ENCODE measurements at places on chromosomes 16 and 17.

- no peak for DNase-seq
Observed at GRCh38 chr16:26665166-26665939, 401.4 kb upstream of the C16orf82 start.

DNA sequence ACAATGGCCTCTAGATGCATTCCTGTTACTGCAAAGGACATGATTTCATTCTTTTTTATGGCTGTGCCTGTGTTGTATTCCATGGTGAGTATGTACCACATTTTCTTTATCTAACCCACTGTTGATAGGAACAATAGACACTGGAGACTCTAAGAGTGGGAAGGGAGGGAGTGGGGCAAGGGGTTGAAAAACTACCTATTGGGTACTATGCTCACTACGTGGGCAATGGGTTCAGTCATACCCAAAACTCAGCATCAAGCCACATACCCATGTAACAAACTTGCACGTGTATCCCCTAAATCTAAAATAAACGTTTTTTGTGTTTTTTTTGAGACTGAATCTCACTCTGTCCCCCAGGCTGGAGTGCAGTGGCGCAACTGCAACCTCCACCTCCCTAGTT lies 47.1 kb upstream of the SCNN1B start:
- DNase-seq: no peak

- no peak for DNase-seq
Observed at GRCh38 chr17:81181811-81182185, 15.8 kb upstream of the AATK start.

DNA sequence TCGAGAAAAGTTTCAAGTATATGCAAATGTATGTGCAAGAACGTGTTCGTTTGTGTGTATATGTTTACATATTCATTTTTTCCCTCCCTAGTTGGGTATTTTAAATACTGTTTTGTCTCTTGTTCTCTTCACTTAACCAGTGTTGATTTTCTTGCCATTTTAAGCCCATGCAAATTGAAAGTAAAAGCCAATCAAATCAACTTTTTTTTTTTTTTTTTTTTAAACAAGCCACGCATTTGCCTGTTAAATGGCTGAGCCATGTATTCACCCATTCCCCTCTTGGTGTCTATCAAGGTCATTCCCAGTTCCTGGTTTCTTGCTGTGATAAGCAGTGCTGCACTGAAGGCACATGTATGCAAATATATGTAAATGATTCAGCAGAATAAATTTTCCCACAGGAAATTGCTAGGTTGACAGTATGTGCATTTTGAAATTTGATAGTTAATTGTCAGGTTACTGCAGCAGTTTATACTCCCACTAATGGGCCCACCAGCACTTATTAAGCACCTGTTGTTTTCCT lies 12.2 kb downstream of the ABCC1 start:
- DNase-seq: peak; percentile 20

- peak; percentile 16 for DNase-seq
Observed at GRCh38 chr17:42456223-42457106, 2.2 kb upstream of the ATP6V0A1 start.

- no peak for DNase-seq
Observed at GRCh38 chr16:67356396-67356795, 29.8 kb downstream of the LRRC36 start.

DNA sequence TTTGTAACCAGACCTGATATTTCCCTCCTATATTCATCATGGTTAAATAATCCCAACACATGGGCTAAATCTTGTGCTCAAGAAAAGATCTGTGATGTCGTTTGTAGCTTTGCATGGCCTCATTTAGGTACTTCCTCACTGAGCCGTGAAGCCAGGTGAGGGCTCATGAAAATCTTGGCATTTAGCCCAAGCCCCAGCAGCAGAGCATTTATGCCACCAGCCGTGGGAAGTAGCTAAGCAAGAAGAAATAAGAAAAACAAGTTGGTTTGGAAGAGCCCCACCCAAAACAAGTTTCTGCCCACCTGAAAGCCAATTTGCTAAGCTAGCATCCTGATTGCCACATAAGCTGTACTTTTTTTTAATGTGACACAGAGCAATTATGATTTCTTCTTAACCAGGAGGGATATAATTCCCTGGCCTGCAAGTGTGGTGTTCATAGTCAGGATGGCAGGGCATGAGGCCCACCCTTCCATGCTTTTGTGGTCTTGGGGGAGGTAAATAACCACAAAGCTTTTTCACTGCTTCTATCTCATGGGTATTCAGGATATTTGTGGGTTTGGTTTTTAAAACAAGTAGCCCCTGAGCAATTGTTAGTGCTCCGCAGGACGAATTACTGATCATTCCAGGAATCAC lies 10.5 kb downstream of the TMIGD1 start:
- DNase-seq: peak; percentile 49

DNA sequence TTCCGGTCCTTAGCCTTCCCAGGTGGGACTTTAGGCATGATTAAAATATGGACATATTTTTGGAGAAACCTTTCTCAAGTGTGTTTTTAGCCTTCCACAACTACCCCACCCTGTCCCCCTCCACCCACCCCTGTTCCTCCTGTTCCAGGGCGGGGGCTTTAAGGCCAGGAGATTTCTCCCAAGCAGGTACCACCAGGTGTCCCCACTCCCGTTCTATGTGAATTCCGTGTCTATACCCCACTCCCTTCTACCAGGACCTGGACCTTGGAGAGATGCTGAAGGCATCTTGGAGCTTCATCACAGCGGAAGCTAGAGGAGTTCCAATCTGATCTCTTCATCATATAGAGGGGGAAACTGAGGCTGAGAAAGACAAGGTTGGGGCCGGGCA lies 9.7 kb downstream of the CA4 start:
- DNase-seq: no peak

GRCh38 chr17:14762736-14763479 lies 462.0 kb downstream of the HS3ST3B1 start:
- DNase-seq: no peak

GRCh38 chr16:78286065-78286464 lies 186.6 kb downstream of the WWOX start:
- no peak for DNase-seq

DNA sequence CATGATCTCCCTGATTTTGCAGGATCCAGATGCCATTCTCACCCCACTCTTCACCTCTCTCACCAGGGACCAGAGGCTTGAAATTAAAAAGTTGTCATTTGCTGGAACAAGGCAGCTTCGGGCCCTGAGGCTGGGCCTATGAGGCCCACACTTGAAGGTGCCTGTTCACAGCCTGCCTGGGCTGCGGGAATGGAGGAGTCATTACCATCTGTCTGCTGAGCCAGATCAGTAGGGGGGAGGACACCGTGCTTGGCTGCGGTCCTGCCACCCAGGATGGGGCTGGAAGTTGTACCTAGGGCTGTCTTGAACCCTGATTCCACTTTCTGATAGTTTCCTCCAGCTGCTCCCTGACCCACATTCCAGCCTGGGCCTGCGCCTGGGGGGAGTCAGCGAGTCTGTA lies 208.3 kb upstream of the N4BP1 start:
- DNase-seq: no peak

GRCh38 chr16:1960665-1961630 lies 1.6 kb downstream of the NDUFB10 start:
- peak; percentile 40 for DNase-seq

DNA sequence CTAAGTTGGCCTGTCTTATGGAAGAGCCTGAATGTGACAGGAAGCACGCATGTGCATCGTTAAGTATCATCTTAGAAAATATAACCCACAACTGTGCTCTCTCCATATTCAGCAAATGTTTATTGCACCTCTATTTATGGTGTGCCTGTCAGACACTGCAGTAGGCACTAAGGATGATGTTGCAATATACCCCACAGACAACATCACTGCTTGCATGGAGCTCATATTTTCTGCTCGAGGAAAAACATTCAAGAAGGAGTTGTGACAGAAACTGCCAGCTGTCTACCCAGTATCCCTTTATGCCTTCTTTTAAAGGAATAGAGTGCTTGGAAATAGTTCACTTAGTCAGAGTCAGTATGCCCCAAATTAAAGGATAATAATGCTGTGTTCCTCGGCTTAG lies 132.3 kb upstream of the RBFOX1 start:
- DNase-seq: no peak

GRCh38 chr16:4894276-4895150 lies 42.4 kb downstream of the PPL start:
- no peak for DNase-seq

DNA sequence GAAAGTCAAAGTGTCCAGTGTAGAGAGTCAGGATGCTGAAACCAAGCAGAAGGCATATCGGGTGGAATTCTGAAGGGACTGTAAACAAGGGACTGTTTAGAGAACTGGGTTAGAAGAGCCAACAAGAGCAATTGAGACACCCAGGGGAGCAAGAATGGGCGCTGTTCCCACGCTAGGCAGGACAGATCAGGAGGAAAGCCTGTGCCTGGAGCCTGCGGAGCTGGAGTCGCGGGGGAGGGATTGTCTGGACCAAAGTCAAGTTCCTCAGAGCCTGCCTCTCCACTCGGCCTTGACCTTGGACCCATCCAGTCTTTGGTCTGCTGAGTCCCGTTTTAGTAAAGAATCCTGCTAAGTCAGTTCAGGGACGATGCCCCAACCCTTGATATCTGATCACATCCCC lies 14.7 kb upstream of the KLHL36 start:
- DNase-seq: no peak

DNA sequence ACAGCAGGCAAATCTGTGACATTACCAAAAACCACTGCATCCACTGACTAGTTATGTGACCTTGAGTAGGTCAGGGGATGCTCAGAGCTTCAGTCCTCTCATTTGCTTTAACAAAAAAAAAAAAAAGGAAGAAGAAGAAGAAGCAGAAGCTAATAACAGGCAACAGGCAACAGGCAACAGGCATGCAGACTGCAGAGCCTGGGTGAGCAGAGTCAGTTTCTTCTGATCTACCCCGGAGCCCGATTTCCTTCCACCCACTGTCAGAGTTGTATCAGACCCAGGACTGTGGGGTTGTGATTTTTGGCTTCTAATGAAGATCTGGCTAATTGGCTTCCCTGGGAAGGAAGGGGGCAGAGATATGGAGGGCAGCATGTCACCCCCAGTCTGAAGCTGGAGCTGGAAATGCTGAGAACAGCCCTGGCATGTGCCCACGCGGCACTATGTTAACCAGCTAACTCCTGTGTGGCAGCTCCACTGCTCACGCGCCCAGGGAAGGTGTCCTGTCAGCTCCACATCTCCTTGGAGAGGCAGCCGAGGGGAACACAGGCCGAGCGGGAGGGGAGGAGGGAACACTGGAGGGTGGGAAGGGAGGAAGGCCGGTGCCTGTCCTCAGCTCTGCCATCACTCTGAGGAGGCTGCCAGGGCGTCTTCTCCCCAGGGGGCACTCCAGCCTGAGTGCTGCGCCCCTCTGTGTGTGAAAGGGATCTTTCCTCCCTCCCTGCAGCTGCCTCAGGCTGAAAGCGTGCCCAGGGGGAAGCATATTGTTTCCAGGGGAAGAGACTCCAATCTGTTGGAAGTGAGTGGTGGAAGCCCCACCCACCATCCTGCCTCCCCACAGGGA lies 17.6 kb downstream of the SRCIN1 start:
- DNase-seq: no peak

- no peak for DNase-seq
Observed at GRCh38 chr16:81158964-81159363, 62.8 kb upstream of the GCSH start.

- DNase-seq: no peak
Observed at GRCh38 chr17:8914554-8914953, 47.1 kb upstream of the PIK3R6 start.

DNA sequence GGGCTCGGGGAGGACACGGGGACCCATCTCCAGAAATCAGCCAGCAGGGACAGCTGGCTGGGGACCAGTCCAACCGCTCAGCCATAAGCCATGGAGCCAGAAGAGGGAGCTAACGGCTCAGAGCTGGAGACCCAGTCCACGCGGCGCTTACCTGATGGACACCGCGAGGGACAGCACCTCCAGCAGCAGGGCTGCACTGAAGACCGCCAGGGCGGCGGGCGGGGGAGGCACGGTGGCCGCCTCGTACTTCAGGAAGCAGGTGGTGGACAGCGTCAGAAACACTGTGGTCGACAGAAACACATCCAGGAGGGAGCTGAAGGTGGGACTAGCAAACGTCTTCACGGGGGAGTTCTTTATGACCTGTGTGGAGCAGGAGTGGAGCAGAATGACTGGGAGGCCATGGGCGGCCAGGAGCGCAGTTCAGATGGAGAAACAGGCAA lies 102.6 kb upstream of the CREBBP start:
- DNase-seq: peak; percentile 27

- no peak for DNase-seq
Observed at GRCh38 chr17:77845541-77846225, 112.8 kb upstream of the TNRC6C start.

DNA sequence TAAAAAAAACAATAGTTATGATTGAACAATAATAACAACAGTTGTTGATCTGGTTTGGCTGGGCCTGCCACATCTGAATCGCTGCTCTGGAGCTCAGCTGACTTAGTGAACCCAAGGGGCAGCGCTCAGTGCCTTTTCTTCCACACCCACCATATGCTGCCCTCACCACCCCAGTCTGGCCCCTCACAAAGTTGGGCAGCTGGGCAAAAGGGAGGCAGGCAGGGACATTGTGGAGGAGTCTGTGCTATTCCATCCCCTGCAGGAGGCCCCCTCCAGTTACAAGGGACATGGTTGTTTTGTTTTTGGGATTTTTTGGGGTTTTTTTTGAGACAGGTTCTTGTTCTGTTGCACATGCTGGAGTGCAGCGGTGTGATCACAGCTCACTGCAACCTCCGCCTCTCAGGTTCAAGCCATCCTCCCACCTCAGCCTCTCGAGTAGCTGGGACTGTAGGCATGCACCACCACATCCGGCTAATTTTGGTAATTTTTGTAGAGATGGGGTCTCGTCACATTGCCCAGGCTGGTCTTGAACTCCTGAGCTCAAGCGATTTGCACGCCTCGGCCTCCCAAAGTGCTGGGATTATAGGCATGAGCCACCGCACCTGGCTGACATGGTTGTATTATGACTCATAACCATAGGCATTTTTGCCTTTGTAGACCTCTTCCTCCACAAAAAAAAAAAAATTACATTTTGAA lies 8.6 kb upstream of the PECAM1 start:
- no peak for DNase-seq

DNA sequence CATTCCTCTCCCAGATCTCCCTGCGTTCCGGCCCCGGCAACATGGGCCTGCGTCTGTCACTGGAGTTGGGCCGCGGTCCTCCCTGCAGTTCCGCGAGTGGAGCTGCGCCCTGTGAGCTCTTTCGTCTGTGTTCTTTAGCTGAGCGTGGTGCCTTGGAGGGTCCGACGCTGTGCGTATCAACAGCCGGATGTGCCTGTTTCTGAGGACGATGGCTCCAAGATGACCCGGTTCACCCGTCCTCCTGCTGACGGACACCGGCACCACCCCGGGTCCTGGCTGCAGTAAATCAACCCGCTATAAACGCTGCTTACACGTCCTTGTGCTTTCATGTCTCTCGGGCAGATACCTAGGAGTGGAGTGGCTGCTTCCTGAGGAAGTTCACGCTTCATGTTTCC lies 44.8 kb upstream of the GNG13 start:
- no peak for DNase-seq

All from effector memory CD8-positive, alpha-beta T cell (primary cell).